ENCODE measurements at places on chromosomes 16 and 17.

DNA sequence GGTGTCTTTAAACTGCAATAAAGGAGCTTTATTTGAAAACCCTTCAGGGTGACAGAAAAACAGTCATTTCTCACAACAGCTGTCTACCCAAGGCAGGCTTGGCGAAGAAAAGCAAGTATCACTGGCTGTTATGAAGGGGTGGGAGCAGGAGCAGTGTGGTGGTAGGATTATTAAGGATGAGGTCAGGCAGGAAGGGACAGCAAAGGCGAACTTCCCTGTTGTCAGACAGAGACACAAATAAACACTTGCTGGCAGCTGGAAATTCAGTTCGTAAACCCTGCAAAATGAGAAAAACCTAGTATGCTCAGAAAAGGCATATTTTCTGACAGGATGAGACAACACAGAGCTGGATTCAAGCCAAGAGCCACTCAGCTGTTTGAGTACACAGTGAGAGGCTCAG lies 416.3 kb upstream of the CDH5 start:
- no peak for DNase-seq

GRCh38 chr16:86512860-86513470 lies 2.6 kb downstream of the FOXF1 start:
- no peak for DNase-seq

- no peak for DNase-seq
Observed at GRCh38 chr17:69678206-69678605, 263.7 kb downstream of the MAP2K6 start.

GRCh38 chr17:61460796-61461585 lies 8.8 kb downstream of the TBX4 start:
- DNase-seq: no peak

DNA sequence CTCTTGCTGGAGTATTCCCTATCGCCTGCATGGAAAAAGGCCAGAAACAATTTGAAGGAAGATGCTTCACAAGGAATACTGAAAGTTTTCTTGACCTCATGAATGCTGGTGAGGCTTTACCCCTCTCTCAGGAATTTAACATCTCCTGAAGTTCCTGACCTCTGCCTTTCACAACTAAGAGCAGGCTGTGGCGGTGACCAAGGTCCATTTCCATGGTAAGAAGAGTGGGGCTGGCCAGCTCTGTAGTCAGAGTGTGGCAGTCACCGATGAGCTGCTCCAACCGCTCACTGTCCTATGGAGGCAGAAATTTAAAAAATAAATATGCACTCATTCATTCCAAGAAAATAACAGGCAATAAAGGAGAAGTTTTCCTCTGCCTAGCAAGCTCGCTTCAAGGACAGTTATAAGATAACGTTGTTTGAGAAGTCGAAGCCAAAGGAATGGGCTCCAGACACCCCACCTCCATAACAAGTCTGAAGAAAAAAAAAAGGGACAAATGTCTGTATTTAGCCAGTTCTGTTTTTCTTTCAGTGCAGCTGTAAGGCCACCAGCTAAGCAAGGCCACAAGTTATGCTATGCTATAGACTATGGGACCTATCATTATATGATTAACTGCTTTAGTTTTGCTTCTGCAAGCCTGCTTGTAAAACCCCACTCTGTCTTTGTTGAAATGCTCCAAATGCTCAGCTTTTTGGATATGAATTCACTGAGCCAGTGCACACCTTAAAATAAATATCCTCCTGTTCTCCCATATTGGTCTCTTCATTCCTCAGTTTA lies 6.0 kb upstream of the CCL4L2 start:
- DNase-seq: no peak

DNA sequence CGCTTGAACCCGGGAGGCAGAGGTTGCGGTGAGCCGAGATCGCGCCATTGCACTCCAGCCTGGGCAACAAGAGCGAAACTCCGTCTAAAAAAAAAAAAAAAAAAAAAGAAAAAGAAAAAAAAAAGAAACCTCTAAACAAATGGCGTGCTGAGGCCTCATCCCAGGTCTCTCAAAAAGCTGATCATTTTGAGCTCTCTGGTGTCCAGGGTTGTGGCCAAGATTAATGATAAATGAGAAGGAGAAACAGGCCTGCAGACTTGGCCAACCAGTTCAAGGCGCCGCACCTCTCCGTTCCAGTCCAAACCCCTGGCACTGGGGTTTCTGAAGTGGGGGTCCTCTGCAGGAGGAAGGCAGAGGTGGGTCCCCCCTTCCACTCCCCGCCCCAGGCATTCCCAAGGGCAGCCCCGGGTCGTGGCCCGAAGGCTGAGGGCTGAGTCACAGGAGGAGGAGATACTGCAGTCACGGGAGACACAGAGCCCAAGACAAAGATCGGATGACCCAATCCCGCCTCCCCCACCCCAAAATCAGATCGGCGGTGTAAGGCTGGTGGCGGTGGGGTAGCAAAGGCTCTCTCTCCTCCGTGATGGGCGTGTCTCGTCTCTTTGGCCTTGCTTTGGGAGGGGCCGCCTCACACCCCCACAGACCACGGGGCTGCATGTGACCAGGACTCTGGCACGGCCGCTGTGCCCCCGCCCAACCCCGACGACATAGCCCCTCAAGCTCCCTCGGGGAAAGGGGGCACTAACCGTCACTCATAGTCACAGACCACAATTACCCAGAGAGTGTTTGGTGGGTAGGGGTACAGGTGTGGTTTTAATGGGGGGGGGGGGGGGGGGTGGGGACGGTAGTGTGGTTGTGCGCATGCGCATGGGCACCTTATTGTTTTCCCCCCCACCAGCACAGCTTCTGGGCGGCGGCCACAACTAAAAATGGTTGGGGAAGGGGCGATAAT lies 1.1 kb downstream of the VAT1 start:
- no peak for DNase-seq

GRCh38 chr17:44496815-44497214 lies 6.4 kb downstream of the GPATCH8 start:
- no peak for DNase-seq

All from stimulated activated CD8-positive, alpha-beta memory T cell treated with anti-CD3 and anti-CD28 coated beads, Interleukin-2, amount 100 ng/mL, for 1 hour (primary cell).